ENCODE measurements at places on chromosomes 13 and 19.

DNA sequence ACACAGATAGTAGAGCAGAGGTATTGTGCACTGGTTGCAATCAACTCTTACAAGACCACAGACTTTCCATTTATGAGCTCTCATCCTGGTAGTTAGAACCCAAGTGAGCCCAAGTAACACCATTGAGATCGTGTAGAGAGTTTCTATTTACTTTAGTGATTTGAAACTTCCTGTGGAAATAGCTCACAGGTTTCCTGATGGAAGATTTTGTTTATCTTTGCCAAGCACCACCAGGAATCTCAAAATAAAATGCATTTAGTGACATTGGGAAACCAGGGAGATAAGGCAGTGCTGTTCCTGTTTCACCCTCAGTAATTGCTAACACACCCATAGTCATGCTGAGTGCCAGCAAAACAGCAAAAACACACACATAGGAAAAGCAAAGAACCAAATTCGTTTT is 102.5 kb downstream of the FLT1 start:
- DNase-seq, result no peak

DNA sequence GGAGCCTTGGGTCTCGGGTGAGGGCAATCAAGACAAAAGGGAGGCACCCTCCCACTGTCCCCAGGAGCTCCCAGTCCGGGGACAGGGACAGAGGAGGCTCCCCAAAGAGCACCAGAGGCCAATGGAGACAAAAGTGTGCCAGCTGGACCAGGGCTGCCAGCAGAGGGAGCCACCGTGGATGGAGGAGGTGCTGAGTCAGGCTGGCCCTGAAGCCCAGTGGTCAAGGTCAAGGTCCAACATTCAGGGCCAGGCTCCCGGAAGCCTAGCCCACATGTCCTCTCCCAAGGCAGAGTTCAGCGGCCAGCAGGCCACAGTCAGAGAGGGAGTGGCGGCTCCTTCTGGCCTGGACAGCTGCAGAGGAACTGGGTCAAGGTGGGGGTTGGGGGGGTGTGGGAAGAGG is 8.4 kb downstream of the COL5A3 start:
- no peak for DNase-seq

GRCh38 chr13:48728226-48728625 is 74.5 kb downstream of the CYSLTR2 start:
- no peak for DNase-seq

GRCh38 chr13:34578471-34578870 is 363.6 kb upstream of the NBEA start:
- no peak for DNase-seq

DNA sequence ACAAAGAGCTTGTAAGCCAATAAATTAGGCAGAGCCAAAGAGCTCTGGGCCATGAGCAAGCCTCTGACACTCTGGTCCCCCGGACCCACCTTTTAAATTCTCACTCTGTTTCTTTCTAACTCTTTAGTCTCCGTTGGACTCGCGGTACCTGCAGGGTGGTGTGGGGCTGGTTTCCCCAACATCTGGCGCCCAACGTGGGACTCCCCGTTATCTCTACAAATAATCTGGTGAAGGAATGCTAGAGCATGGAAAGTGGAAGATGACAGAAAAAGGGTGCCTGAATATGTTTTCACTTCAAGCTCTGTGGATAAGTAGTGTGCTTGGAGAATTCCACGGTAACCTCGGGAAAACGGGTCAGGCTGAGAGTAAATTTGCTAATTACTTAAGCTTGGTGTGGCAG is 36.5 kb upstream of the CYP2B6 start:
- no peak for DNase-seq

Data from hindlimb muscle (tissue), 1 donor.